NCI-H526 (cell line): ENCODE measurements at places on chromosomes 5 and 9.

GRCh38 chr5:110588286-110588980 lies 138.0 kb downstream of the TMEM232 start:
- no peak for DNase-seq

GRCh38 chr9:34884747-34885189 lies 73.3 kb upstream of the PHF24 start:
- no peak for DNase-seq

- peak; percentile 45 for DNase-seq
Observed at GRCh38 chr5:170542691-170543293, 39.0 kb downstream of the KCNIP1 start.

DNA sequence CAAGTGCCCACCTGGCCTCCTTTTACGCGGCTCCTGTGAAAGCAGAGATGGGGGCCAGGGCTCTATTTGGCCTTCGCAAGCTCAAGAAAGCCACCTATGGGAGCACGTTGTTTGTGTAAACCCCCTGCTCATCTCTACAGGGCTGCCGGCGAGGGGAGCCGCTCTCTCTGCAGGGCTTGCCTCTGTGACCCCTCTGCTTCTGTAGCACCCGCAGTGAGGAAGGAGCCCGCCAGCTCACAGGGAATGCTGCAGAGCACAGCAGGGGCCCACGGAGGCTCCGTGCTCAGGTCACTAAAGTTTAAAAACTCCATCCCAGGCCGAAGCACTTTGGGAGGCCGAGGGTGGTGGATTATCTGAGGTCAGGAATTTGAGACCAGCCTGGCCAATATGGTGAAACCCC lies 376.8 kb downstream of the IRX2 start:
- no peak for DNase-seq

DNA sequence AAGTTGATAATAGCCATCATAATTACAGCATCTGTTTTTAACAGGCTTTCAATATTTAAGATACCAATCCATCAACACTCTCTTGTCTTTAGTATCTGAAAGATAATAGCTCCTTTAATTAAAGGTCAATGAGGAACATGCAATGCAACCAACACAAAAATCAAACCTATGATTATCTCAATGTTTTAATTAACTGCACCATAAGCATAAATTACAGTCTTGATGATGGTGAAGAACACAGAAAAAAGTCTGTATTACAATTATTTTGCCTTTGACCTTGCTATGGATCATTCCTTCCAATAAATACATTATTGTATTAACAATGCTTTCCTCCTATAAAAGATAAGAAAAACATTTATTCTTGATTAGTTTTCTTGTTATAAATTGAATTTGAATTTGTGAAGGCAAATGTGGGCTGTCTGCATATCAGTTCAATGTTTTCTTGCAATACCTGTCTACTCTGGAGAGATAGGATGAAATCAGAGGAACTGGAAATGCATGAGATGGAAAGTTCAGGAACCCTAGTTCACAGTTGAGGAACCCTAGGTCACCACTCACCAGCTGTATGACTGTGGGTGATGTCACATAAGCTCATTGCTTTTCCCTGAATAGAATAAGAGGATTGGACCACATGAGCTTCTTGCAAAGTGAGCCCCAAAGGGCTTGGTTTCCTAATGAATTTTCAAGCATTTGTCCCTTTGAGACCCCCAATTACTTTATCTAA lies 58.5 kb upstream of the ANXA1 start:
- no peak for DNase-seq

DNA sequence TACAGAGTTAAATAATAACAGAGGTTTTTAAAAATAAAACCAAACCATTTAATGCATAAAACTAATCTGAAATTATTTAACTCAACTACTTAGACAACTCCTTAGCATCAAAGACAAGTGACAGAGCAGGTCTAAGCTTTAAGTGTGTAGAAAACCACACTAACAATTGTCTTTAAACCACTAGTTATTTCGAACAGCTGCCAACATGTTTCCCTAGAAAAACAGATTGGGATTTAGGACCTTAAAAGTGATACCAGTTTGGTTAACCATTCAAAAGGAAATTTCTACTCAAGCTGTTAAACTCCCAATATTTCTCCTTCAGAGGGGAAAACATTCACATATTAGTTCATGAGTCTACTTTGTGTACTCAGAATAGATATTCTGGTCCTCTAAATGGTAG lies 208.7 kb downstream of the BNC2 start:
- no peak for DNase-seq
